ENCODE measurements at places on chromosomes 16 and 17.

DNA sequence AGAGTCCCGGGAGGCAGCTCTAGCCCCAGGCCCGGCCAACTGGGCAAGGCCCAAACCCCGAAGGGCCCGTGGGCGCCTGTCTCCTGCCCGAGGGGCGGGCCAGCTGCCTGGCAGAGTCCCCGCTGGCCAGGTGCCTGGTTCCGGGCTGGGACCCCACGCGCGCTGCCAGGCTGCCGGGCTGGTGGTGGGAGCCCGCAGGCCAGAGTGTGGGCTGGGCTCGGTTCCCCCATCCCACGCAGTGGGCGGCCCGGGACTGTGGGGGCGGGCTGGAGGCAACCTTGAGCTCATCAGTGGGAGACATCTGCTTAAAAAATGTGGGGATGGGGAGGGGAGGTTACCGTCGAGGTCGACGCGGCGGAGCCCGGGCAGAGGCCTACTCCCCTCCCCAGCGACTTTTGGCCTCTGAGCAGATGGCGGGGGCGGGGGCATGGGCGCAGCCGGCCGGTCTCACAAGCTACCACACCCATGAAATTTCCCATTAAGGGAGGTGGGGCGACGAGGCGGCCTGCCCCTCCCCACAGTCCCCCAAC lies 176.4 kb upstream of the GSE1 start:
- peak; percentile 54 for DNase-seq

- peak; percentile 74 for DNase-seq
Measured at GRCh38 chr17:80856863-80857755, 134.5 kb upstream of the CHMP6 start.

GRCh38 chr16:56068314-56068713 lies 123.0 kb upstream of the GNAO1 start:
- DNase-seq = no peak

DNA sequence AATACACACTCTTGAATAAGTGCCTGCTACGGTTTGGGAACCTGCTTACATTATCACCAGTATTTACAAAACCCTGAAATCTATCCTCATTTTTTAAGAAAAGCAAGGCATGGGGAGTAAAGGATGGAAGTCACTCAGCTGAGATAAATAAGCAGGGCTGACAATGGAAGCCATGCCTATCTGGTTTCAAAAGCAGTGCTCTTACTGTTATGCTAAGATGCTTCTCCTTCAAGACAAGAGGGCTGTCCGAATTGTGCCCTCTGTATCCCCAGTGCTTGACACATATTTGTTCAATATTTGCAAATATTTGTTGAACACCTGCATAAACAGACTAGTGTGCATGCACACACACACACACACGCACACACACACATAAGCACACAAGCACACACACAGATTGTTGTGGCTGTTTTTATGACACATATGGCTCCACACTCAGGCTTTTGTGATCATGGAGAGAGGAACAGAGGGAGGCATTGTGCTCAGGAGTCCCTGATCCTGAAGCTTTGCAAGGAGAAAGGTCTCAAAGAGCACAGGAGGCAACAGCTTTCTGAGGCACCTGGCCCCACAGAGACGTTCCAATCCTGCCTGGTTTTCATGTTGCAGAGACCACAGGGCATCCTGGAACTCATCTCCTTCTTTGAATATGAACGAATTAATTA lies 401.6 kb upstream of the CDH11 start:
- DNase-seq = no peak

GRCh38 chr16:30016555-30017276 lies 5.9 kb upstream of the DOC2A start:
- no peak for DNase-seq

GRCh38 chr17:35523296-35523695 lies 14.2 kb downstream of the SLFN12L start:
- no peak for DNase-seq

- DNase-seq = no peak
Measured at GRCh38 chr16:56538331-56538730, 18.5 kb upstream of the BBS2 start.

GRCh38 chr16:75947626-75948239 lies 221.4 kb upstream of the CPHXL start:
- no peak for DNase-seq
